Activated CD4-positive, CD25-positive, alpha-beta regulatory T cell treated with anti-CD3 and anti-CD28 coated beads, Interleukin-2, amount 50 U/mL, for 16 hours (primary cell): ENCODE measurements at places on chromosomes 4 and X.

- no peak for DNase-seq
Observed at GRCh38 chr4:10013722-10014121, 7.6 kb downstream of the SLC2A9 start.

- DNase-seq, result no peak
Observed at GRCh38 chrX:12580548-12580947, 210.7 kb upstream of the PRPS2 start.

- no peak for DNase-seq
Observed at GRCh38 chr4:42397635-42398170, 415 bp downstream of the SHISA3 start.

DNA sequence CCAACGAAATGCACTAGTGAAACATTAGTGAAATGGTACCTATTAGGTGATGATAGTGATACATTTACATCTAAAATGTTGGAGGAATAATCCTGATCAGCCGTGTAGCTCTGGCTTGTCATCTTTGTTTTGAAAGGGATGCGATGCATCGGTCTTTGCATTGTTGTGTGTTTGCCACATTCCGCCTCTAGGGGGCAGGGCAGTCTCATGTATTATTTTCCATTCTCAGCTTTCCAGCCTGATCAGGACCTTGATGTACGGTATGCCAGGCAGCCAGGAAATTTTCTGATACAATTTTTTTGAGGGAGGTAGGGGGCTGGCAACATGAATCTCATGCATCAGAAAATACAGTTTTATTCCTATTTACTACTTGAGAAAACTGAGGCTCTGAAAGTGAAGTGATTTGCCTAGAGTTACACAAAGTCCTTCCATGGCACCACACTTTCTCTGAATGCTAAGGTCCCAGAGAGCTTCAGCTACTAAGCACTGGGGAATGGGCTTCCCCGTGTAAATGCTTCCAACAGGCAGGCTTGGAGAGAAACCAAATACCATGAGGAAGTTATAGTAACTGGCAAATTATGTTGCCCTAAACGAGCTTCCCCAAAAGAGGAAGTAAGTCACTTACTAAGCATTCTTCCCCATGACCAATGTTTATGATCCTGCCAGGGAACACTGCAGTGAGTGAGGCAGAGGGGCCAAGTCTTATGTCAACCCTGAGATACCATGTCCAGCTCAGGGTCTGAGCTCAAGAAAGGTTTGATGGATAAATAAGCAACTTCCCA lies 31.8 kb upstream of the IQSEC2 start:
- peak; percentile 45 for DNase-seq

GRCh38 chrX:150486011-150486410 lies 82.4 kb upstream of the MTM1 start:
- DNase-seq, result peak; percentile 10

DNA sequence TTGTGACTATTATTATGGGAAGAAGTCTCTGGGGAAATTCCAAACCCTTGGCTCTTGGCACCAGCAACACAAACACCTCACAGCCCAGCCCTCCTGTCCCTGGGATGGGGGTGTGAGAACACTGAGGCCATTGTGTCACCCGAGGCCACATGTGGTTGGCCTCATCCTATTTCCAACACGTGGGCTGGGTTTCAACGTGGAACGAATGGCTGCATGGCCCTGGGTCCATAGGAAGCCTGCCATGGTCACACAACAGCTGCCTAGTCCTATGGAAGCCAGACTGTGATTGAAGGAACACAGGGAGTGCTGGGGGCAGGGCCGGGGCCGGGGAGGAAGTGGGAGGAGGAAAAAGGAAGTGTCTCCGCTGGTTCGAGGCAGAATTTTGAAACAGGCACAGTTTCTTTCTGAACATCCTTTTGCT lies 10.0 kb downstream of the CLCN4 start:
- no peak for DNase-seq

GRCh38 chr4:177546745-177547144 lies 104.5 kb upstream of the AGA start:
- DNase-seq, result no peak

- no peak for DNase-seq
Observed at GRCh38 chrX:23578079-23578478, 89.2 kb upstream of the PRDX4 start.

- DNase-seq, result no peak
Observed at GRCh38 chr4:107956011-107956410, 24.7 kb downstream of the CYP2U1 start.

DNA sequence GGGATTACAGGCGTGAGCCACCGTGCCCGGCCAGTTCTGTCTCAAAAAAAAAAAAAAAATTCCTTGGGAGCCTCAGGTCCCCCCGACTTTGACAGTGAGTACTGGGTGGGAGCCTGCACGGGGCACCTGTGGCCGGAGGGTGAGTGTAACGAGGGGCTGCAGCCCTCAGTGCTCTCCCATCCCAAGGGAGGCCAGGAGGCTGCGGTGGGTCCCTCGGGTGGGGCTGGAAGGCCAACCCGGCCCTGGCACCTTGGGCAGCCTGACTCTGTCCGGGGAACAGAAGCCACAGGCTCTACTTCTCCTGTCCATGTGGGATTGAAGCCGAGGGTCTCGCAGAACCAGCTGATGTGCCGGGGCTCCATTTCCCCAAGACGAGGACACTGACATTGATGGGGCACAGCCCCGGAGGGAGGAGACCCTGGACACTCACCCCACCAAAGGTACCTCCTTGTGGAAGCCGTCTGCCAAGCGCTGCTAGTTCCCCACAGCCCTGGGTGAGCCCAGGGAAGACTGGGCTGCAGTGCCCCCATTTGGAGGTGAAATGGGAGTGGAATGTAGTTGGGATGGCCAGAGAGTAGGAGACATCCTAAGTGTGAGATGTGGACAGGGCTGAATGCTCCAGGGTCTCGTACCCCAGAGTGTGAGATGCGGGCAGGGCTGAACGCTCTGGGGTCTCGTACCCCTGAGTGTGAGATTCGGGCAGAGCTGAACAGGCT lies 2.3 kb upstream of the SLC26A1 start:
- DNase-seq, result no peak

GRCh38 chr4:86595426-86595805 lies 1.3 kb downstream of the PTPN13 start:
- no peak for DNase-seq

DNA sequence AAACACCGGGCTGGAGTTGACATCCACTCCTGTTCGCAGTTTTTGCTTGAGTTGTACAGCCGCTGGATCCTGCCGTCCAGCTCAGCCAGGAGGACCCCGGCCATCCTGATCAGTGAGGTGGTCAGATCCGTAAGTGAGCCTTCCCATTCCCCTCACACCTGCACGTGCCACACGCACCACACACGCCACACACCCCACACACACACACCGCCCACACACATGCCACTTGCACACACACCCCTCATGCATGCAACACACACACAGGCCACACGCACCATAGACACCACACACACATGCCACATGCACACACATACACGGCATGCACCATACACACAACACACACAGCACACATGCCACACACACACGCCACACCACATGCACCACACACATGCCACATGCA lies 20.1 kb upstream of the MSANTD1 start:
- DNase-seq, result no peak

DNA sequence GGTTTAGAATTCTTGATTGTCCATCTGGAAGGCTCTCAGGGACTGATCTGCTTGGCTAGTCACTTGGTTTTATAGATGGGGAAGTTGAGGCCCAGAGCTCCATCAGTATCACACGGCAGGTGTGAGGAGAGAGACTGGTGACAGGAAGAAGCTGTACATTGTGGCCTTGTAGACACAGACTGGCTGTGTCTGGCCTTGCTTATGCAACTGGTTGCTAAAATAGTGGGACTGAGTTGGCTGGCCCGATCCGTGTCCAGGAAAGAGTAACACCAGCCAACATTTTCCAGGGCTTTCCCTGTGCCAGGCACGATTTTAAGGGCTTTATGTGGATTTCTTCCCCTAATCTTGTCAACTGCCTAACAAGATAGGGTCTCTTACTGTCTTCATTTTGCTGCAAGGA lies 2.8 kb downstream of the TBC1D14 start:
- no peak for DNase-seq

GRCh38 chr4:25439918-25440477 lies 62.9 kb downstream of the ANAPC4 start:
- peak; percentile 14 for DNase-seq

GRCh38 chr4:25172961-25173915 lies 13.0 kb upstream of the SEPSECS start:
- no peak for DNase-seq

GRCh38 chrX:16756724-16757123 lies 29.5 kb upstream of the TXLNG start:
- no peak for DNase-seq

DNA sequence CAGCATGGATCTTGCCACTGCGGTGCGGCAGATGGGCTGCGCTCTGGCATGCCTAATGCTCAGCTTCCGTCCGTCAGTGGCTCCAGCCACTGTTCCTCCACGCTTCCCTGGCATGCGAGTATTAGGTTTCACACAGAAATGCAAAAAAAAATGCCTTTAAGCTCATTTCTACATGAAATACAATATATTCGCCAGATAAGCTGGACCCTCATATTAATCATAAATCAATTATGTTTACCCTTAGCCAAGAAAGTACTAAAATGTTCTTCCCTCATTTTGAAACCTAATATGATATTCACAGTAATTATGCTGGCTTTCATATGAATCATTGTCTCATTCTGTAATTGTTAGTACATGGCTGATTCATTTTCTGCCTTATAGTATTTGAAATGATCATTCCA lies 115.5 kb upstream of the FAM241A start:
- no peak for DNase-seq

GRCh38 chrX:3195845-3196244 lies 150.6 kb downstream of the MXRA5 start:
- DNase-seq, result no peak

GRCh38 chr4:53119680-53120079 lies 246.2 kb downstream of the SCFD2 start:
- DNase-seq, result no peak

DNA sequence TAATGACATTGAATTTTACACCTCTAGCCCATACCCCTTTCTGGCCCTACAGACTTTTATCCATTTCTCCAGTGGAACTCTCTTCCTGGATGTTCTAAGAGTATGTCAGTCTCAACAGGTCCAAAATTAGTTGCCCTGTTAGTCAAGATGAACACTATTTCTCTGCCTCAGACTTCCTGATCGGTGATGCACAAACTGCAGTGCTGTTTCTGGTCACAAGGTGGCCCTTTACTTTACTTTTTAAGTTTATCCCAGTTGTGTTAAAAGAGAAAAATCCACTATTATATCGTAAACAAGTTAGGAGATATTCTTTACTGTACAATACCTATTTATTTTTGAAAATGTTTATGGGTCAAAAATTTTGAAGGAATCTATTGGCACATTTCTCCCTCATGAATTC lies 13.1 kb downstream of the TCEAL7 start:
- no peak for DNase-seq

GRCh38 chrX:646228-646495 lies 15.6 kb downstream of the SHOX start:
- DNase-seq, result no peak

GRCh38 chr4:4985844-4986243 lies 33.4 kb downstream of the CYTL1 start:
- DNase-seq, result no peak

GRCh38 chrX:133685822-133686221 lies 270.5 kb upstream of the GPC4 start:
- DNase-seq, result no peak

- DNase-seq, result no peak
Observed at GRCh38 chrX:77167993-77168392, 279.2 kb upstream of the FGF16 start.

GRCh38 chr4:7009564-7009963 lies 33.6 kb upstream of the TADA2B start:
- DNase-seq, result no peak

DNA sequence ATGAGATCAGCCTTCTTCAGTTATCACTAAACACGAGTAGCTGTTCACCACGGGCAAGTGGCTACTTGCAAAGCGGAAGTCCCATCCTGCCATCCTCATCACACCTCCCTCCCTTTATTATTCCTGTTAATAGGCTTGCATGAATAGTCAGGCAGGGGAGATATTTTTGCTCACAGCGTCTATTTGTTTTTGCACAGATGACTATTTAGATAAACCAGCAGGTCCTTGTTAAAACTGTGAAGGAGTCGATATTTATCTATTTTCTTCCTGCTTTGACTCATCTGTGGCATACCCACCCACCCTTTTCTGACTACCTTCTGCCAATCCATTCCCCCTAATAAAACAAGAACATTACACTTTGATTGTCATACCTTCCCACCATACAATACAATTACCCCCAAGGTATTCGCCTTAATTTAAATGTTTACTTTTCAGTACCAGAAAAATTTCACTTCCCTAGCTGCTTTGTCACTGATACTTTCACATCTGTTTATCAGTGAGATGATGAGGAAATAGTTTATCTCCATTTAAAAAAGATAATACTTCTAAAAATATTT lies 96.6 kb upstream of the BANK1 start:
- no peak for DNase-seq

- DNase-seq, result no peak
Observed at GRCh38 chrX:21926527-21927278, 13.8 kb upstream of the SMS start.

- DNase-seq, result no peak
Observed at GRCh38 chr4:112817933-112818593, 181.1 kb downstream of the LARP7 start.

- DNase-seq, result no peak
Observed at GRCh38 chr4:14749910-14750309, 252.4 kb upstream of the CPEB2 start.

DNA sequence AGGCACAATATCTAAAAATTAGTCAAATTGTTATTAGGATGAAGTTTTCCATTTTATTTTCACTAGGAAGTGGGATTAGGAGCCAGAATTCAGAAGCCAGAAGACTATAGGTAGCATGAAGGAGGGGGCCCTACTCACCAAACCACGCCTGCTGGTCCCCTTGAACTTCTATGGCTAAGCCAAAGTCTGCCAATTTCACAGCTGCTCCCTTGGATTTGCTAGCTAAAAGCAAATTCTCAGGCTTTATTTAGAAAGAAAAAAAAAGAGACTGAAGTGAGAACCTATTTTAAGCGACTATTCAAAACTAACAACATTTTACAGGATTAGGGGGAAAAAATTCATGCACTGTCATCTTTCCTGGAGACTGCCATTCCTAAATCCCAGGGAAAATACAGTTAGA lies 224.3 kb downstream of the CAMK2D start:
- no peak for DNase-seq
